Activated T-cell treated with anti-CD3 and anti-CD28 coated beads, Interleukin-2, amount 50 U/mL, for 24 hours (primary cell): ENCODE measurements at places on chromosomes 2 and 18.

- DNase-seq = no peak
These were observed 75.7 kb downstream of the MBOAT2 start for GRCh38 chr2:8927510-8928455.

DNA sequence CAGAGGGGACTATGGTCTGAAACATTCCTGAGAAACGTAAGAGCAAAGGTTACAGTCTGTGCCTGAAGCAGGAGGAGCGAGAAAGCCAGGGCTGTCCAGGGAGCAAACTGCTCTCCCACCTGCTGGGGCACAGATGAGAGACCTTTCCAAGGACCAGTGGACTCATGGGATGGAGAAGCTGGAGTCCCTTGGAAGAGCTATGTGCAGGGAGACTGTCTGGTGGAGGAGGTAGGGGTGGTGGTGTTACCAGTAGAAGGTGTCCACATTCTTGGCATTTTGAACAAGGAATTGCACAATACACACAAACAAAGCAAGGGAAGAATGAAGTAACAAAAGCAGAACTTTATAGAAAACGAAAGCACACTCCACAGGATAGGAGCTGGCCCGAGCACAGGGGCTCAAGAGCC, 97.9 kb upstream of the CYRIA start:
- no peak for DNase-seq

GRCh38 chr2:127625572-127625951, 20.4 kb upstream of the GPR17 start:
- DNase-seq = peak; percentile 11

GRCh38 chr2:6487765-6488164, 377.9 kb downstream of the CMPK2 start:
- DNase-seq = no peak

DNA sequence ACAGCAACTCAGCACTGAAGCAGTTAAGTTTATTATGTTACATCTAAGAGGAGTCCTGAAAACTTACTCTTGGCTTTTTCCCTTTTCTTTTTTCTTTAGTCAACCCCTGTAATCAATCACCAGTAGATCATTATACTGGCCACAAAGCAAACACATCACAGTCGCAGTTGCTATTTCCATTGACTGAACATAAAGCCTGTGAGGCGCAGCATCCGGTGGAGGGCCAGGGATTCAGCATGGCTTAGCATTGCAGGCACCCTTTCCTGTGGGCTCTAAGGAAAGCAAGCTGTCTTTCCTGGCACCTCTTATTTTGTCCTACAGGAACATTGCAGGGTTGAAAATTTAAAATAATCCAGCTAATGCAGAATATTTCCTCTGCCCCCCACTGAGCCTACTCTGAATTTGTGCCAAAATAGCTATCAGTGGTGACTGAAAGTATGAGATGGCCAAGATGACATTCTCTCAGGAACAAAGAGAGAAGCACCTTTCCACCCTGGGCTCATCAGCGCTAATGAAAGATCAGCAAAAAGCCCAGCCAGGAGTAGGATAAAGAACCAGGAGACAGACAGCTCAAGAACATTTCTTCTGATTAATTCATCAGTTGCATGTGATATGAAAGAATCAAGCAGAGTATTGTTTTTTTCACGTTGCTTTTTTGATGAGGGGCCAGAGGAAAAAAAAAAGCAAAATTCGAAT, 85.3 kb upstream of the SULT1C3 start:
- no peak for DNase-seq

- no peak for DNase-seq
These were observed 33.4 kb downstream of the SIX2 start for GRCh38 chr2:44975571-44976450.

- DNase-seq = no peak
These were observed 95.5 kb upstream of the CRACDL start for GRCh38 chr2:99031481-99031880.

DNA sequence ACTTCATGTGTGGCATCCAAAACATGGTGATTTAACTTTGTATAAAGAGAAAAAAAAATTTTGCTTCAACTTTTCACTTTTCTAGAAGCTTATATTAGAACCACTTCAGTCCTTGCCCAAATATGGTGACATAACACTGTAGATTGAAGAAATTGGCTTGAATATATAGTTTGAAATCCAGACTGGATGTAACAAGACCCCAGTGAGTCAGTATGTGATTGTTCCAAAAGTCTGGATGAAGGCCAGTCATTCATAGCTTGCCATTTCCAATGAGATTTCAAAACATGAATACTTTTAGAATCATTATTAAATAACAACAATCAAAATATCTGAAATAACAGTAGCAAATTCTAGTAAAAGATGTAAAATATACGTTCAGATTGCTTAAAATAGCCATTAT, 104.8 kb upstream of the FN1 start:
- no peak for DNase-seq

- no peak for DNase-seq
These were observed 11.6 kb downstream of the EN1 start for GRCh38 chr2:118835746-118836410.

DNA sequence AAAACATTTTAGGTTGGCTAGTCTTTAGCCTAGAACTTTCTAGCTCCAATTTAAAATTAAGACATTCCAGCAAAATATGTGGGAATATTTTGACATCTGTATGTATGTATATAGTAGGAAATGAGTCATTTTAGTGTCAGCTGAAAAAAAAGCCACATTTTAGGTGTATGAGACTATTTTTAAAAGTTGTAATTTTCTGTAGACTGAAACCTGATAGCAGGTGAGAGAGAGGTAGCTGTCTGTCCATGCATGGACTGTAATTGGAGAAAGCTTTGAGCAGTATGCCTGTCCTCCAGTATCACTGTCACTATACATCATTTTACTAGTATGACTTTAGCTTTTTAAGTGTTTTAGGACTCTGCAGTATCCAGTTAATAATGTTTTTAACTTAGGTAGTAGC, 26.1 kb upstream of the PPP1R1C start:
- DNase-seq = no peak

GRCh38 chr2:42197792-42198191, 28.6 kb downstream of the EML4 start:
- no peak for DNase-seq

- no peak for DNase-seq
These were observed 16.2 kb upstream of the CAPN13 start for GRCh38 chr2:30823452-30823851.

DNA sequence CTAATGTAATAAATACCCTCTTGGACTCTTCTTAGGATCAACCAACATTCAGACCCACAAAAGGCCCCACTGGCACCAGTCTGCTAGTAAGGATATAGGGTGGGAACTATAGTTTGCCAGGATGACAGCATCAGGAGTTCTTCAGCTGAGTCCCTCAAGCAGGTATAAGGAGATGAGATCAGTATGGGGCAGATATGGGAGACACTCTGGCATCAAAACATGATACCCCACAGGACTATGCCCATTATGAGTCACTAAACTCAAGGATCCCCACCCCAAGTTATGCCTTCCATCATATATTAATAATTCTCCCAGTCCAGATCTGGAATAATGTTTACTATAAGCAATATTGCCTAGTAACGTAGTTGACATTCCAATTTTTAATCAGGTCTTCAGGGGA, 83.1 kb upstream of the CCDC141 start:
- DNase-seq = no peak

DNA sequence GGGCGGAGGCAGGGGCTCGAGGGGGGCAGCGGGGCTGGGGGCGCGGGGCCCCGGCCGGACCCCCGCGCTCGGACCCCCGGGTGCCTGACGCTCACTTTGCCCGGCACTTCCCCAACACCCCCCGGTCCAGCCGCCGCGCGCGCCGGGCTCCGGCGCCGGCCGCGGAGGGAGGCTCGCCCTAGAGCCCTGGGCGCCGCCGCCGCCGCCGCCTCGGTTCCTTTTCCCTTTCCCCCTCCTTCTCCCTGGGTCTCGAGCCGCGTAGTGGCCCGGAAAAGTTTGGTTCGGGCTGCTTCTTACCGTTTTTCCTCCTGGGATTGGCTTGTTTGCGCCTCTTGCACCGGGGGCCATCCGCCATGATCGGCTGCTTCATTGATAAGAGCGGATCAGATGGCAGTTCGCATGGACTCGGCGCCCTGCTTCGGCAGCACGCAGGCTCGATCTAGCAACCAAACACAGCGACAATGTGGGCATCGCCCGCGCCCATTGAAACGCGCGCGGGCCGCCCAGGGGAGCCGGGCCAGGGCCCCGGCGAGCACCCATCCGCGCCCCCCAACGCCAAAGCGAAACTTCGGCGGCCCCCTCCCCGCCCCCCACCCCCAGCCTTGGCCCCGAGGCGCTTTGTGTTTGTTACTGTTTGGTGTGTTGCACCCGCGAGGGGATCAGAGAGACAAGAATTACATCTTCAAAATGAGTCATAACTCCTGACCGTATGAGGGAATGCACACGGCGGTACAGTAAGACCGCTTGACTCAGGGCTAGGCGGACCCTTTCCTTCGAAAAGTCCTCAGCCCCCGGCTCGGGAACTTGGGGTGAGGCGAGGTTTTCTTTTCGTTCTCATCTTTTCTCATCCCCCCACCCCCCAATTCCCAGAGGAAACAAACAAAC, 2.7 kb downstream of the ZEB2 start:
- peak; percentile 79 for DNase-seq

- no peak for DNase-seq
These were observed 39.8 kb downstream of the RBM45 start for GRCh38 chr2:178152033-178152432.

DNA sequence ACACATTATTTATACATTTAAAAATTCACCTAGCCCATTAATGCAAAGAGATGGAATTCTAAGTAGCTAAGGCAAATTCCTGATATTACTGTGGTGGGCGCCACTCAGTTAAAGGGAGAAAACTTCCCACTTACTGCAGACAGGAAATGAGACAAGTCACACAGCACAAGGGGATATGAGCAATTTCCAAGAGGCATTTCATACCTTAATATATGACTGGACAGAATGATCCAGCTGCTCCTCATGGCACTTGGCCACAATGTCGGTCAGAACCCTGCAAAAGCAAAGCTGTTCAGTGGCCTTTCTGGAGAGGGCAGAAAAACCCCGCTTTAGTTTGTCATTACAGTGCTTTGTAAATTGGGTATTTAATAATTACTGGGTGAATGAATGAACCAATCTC, 121.4 kb upstream of the CCDC195 start:
- DNase-seq = no peak

DNA sequence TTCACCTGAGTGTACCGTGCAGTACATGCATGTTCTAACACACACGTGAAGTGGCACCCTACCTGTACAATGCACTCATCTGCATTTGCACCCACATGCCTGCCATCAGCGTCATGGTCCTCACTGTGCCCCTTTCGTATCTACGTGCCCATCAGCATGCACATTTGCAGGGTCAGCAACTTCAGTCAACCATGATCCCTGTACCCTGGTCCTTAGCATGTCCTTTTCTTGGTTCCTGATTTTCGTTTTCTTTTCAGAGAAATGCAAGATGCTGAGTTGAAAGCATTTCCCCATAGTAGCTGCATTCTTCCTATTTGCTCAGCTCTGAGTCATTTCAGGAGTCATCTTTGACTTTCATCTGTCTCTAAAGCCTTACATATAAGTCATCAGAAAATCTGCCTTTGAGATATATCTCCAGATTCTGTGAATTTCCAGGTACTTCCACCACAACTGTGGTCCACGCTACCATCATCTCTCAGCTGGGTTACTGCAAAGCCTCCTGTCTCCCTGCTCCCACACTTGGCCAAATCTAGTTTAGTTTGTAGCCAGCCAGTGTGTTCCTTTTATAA, 14.7 kb upstream of the PUM2 start:
- DNase-seq = peak; percentile 44

GRCh38 chr18:58754544-58755068, 83.3 kb downstream of the MALT1 start:
- DNase-seq = peak; percentile 37

DNA sequence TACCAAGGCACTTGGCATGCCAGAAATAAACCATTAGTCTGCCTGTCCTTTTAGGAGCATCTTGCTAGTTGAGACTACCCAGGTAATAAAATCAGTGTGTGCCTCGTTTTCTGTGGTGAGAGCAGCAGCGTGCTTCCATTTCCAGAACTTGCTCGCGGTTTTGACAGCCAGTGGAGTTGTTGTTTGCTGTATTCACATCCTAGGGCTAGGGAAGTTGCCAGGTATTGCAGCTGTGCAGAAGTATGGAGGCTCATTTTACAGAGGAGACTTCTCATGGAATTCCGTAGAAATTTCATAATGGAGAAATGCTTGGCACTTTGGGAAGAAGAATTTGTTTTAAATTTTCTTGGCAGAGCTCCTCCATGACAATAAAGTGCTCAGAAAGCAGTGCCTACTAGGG, 1355.1 kb upstream of the ZEB2 start:
- no peak for DNase-seq

- DNase-seq = no peak
These were observed 107.7 kb downstream of the ATL2 start for GRCh38 chr2:38269421-38269820.

DNA sequence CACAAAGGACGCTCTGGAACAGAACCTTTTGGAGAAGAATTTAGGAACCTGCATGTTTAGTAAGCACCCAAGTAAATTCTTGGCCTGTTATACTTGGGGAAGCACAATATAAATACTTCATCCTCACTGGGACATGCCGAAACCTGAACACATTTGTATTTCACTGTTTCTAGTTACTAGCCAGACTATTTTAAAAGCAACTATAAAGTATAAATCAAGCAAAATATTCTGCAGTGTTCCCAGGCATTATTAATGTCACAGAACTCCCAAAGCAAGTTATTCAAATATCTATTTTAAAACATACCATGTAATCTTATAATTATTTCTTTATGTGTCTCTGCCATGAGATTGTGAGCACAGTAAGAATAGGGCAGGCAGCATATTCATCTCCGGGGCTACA, 54.8 kb downstream of the CALCRL start:
- no peak for DNase-seq

GRCh38 chr2:177239932-177240630, 24.4 kb downstream of the NFE2L2 start:
- DNase-seq = no peak

DNA sequence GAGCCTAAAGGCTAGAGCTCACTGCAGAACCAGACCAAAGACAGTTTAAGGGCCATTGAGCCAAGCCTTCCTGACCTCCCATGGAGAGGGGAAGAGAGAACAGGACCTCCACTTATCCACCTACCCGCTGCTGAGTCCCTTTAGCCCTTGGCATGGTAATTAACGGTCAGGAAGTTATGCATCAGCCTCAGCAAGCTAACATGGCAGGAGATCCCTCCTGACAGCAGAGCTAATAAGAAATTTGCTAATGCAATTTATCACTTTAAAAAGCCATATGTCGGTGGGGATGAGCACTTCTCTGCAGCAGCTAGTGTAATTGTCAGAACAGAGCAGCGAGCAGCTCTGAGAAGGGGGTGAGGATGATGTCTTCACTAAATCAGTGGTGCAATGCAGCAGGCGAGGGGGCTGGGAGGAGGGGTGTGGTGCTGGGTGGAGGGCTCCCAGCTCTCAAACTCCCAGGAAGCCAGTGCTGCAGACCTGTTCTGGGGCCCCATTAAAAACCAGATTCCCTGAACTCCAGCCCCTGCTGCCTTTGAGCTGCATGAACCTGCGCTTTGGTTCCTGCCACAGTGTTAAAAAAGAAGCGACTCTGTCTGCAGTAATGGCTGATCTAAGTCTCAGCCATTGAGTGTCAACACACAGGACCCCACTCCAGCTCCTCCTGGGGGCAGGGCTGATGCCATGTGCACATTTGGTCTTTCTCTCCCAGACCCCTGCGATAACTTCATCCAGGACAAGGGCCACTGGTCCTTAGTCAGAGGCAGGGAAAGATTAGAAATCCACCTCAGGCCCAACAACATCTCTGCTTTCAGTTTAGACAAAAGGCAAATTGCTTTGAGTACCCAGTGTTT, 84.2 kb upstream of the STPG4 start:
- DNase-seq = no peak

GRCh38 chr18:59460072-59460420, 101.0 kb upstream of the LMAN1 start:
- DNase-seq = no peak

- no peak for DNase-seq
These were observed 30.2 kb upstream of the MTX2 start for GRCh38 chr2:176239031-176239430.
